H7 (cell line): ENCODE measurements at places on chromosomes 2 and 18.

DNA sequence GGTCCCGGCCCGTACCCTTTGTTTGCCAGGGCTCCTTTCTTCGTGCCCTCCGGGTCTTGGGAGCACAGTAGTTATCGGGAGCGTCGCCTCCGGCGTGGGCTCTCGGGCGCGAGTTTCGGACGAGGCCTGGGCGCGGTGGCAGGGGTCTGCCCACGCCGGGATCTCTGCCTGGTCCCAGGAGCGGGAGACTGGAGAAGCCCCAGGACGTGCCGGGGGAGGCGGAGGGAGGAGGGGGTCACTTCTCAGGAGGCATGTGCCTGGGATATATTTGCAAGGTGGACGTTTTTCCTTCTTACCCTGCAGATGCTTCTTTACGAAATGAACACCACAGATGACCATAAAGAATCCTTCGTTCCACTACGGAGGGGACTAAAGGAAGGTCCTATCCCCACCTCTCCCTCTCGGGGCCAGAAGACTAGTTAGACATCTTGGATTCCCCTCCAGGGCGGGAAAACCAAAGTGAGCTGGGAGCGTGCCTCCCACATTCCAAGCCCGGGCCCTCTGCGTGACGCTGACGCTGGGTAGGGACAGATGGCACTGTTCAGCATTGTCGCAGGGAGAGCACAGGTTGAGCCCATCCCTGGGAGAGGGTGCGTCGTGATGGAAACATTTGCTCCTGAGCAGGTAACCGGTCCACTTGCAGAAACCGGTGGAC lies 483 bp upstream of the FHL2 start:
- peak; percentile 45 for DNase-seq

GRCh38 chr2:211766689-211767088 lies 771.9 kb downstream of the ERBB4 start:
- no peak for DNase-seq

- peak; percentile 91 for DNase-seq
Observed at GRCh38 chr2:73156539-73157124, 43.9 kb upstream of the RAB11FIP5 start.

- DNase-seq, result no peak
Observed at GRCh38 chr2:217302856-217303255, 443.0 kb upstream of the TNP1 start.

DNA sequence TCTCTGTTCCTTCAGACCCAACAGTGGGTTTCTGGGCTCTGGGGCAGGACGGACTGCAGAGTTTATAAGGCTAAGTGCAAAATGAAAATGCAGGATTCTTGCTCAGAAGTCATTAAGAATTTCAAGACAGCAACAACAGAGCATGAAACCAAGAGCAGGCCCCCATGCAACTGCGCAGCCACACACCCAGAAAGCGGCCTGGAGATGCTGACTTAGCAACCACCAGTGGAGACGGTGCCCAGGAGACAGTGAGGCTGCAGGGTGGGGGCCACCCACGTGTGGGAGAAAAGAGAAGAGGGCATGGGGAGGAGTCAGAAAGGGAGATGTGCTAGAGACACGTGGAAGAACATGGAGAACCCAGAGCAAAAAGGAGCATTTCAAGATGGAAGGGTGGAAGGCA lies 66.5 kb downstream of the GALNT14 start:
- no peak for DNase-seq

GRCh38 chr2:74278176-74278575 lies 65.0 kb downstream of the SLC4A5 start:
- no peak for DNase-seq

GRCh38 chr2:64036034-64036705 lies 16.9 kb upstream of the VPS54 start:
- no peak for DNase-seq

DNA sequence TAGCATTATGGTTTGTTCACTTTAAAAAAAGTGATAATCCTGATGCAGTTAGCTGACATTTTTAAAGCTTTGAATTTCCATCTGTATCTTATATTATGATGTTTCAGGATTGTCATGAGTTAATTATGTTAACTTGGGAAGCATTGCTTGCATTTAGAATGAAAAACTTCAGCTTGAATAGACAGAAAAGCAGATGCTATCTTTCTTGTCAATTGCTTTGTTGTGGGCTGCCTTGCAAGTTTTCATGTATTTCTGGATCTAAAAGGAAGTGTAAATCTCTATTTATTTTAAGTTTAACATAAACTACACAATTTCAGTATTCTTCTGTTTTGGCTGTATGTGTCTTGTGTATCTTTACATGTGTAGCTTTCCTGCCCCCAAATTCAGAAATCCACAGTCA lies 479.5 kb downstream of the ARHGAP15 start:
- no peak for DNase-seq

DNA sequence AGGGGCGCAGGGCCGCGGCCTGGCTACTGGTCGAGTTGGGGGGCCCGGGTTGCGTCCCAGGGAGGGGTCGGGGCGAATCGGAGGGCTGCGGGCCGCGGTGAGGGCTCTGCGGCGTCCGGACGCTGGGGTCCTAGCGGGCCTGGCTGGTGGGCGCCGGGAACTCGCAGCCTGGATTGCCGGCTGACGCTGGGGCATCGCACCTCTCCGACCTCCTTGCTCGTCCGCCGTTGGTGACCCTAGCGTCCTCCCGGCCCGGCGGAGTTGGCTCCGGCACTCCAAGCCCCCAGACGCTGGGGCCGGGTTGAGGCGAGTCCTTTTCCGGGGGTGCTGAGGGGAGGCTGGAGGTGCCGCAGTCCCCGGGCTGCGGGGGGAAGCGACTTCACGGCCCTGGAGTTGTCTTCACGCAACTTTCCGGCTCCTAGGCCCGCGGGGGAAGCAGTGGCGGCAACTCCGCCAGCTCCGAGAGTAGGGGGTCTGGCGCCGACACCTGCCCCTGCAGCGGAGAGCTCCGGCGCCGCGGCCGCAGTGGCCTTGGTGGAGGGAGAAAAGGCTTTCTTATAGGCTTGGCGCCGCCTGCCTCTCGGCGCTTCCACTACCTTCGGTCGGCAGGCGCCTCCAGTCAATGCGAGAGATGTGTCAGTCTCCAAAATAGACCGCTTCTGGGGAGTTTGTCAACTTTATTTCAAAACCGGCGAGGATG lies 70.3 kb downstream of the HAUS1 start:
- peak; percentile 82 for DNase-seq

- no peak for DNase-seq
Observed at GRCh38 chr2:69615078-69615625, 28.4 kb downstream of the AAK1 start.

DNA sequence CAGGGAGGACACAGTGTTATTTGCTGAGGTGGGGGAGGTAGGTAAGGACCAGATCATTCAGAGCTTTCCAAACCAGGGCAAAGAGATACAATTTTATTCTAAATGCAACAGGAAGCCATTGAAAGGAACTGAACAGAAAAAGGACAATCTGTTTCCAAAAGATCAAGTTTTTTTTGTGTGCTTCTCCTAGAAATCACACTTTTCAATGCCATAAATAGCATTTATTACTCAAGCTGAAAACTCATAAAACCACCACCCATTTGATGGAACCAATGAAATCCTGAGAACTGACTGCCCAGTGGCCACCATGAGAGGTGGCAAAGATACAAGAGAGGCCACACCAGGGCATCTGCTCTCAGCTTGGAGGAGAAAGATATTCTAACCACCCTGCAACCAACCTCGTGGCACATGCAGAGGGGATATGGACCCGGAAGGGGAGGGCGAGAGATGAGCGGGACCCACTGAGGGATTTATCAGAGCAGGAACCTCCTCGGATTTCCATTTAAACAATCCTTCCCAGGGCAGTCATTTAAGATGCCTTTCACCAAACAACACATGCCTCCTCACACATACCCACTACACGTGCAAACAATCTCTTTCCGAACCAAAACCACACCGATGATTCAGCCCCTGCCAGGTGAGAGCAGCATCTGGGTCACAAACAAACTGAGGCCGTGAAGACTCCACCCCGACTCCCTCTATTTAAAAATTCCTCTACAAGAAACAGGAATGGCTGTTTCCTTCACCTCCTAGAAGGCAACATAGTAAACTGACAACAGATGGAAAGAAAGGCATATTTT lies 8.8 kb downstream of the CYB5A start:
- DNase-seq, result no peak

DNA sequence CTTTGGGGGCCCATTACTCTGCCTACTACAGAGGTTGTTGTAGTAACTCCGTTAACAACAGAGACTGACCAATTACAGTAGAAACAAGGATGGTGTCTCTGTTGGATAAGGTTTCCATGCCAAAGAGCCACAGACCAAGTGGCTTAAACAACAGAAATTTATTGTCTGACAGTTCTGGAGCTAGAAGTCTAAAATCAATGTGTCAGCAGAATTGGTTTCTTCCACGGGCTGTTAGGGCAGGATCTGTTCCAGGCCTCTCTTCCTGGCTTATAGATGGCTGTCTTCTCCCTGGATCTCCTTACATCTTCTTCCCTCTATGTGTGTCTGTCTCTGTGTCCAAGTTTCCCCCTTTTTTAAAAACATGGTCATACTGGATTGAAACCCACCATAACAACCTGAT lies 135.3 kb downstream of the AKAIN1 start:
- DNase-seq, result no peak

DNA sequence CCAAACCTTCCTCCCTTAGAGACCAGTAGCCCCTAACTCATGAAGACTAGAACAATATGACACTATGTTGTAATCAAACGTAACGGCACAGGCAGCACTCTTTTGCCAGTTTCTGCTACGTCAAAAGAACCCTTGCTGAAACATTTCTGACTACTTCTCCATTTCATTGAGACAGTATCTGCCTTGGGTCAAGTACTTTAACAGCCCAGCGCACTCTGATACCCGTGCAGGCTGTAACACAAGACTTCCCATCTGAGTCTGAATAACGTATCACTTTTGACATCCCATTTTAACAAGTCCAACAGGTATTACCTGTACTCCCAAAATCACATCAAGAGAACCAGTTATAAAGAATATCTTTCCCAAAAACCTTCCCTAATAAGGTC lies 38.4 kb downstream of the TBC1D8 start:
- no peak for DNase-seq

GRCh38 chr2:226447338-226448300 lies 352.0 kb downstream of the IRS1 start:
- no peak for DNase-seq

DNA sequence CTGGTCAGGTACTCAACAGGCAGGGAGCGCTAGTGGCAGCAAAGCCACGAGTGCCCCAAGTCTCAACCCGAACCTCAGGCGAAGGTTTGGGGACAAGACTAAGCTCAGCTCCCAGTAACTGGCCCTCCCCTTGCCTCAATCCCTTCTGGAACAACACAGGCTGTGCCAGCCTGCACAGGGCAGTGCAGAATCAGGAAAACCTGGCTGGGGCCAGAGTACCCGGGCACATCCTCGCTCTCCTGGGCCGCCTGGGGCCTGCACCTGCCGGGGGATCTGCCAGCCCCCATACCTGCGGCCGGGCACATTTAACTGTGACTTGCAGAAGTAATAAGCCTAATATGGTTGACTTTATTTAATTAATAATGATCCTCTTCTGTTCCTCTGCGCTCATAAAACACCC lies 60.6 kb downstream of the GBX2 start:
- peak; percentile 67 for DNase-seq

DNA sequence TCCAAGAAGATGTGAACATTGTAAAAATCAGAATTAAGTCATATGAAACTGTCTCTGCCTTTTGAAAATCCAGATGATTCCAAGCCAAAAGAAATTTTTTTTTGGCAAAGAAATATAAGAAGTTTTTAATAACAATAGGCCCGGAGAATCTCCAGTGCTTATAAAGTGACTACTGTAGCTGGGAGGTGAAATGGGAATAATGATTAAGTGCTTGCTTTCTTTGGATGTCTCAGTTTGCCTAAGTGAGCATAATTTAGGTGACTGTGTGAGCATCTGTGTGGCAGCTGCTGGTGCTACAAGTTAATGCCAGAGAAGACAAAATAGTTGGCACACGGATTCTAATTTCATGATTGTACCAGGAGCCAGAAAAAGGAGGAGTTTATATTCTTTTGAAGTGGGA lies 185.0 kb downstream of the LTBP1 start:
- no peak for DNase-seq

DNA sequence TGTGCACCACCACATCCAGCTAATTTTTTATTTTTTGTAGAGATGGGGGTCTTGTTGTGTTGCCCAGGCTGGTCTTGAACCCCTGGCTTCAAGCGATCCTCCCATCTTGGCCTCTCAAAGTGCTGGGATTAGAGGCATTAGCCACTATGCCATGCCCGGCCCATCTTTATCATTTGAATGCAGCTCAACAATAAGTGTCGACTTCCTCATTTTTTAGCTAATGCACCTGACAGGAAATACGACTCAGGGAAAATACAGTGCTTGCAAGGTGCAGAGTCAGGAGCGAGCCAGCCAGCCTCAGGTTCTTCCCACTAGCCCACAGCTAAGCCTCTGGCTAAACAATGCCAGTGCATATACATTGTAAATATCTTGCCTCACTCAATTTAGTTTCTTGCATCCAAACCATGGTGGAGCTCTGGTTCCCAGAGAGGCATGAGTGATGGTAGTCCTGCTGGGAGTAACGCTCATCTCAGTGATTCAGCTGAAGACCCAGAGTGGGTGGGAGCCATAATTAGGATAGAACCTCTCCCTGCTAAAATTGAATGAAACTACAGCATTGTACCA lies 135.0 kb downstream of the TGIF1 start:
- peak; percentile 51 for DNase-seq

- no peak for DNase-seq
Observed at GRCh38 chr18:23384778-23385736, 68.0 kb upstream of the RIOK3 start.

- peak; percentile 4 for DNase-seq
Observed at GRCh38 chr2:57516698-57517340, 529.8 kb upstream of the VRK2 start.

- no peak for DNase-seq
Observed at GRCh38 chr18:13335903-13336302, 117.3 kb downstream of the LDLRAD4 start.

DNA sequence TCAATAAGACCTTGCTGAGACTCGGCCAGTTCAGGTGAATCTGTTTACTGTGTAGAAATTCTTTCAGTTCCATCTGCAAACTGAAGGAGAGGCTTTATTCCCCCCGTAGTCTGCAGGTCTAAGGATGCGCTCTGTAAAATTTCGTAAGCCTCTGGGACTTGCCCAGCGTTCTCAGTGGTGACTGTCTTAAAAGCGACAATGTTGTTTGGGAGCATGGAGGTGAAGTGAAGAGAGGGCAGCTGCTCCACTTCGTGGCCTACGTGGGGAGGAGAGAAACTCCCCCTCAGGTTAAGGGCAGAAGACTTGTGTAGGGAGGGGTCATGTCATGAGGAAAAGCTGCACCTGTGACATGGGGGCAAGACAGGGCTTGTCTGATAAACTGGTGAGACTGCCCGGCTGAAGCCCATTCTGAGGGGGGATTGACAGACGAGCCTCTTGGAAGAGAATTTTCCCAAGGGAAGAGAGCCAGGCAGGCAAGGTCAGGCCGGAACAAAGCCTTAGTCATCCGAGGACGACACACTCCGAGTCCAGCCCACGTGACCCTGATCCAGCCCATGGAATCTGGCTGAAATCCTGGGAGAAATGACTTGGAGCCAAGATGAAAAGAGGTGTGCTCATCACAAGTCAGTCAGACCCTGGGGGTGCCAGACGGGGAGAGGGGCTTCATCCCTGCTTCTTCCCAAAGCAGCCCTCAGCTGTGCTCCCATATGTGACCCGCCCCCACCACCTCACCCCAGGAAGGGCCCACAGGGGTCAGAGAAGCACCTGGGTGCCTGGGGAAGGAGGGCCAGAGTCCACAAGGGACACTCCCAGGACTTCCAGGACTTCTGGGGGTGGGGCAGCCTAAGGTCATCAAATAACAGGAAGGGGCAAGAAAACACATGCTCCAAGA lies 88.5 kb upstream of the SH3BP4 start:
- no peak for DNase-seq
